GM12878 (cell line): ENCODE measurements at places on chromosomes 4 and X. TPM values are rescaled to one million over a fixed set of nuclear protein-coding genes. Genes with fewer than 3 reads are reported as not detected.

The SCML1 gene
- 0.87 and 0.91 TPM in 2 replicates for polyA plus RNA-seq

The GLRA2 gene
- not detected in 2 replicates for polyA plus RNA-seq

DNA sequence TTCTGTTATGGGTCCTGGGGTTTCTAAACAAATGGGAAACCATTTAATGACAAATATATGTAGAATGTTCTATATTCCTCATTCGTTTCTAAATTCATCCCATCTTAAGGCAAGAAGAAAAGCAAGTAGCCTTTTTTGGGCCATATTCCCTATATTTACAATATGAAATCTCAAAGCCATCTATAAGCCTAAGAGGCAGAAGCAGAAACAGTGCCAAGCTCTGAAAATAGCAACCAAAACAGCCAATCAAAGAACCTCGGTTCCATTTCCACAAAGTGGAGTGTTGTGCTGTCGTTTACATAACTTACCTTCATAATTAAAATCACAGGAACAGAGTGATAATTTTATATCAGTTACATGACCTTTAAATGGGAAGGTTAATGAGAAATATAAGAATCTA lies 330.6 kb upstream of the GATB start:
- DNase-seq = no peak

The GSX2 gene
- polyA plus RNA-seq = not detected in 2 replicates

The GRID2 gene
- not detected in 2 replicates for polyA plus RNA-seq

The LDB2 gene
- not detected in 2 replicates for polyA plus RNA-seq

The SRPX2 gene
- 0.17 TPM in 1 of 2 replicates, not detected in the other for polyA plus RNA-seq

DNA sequence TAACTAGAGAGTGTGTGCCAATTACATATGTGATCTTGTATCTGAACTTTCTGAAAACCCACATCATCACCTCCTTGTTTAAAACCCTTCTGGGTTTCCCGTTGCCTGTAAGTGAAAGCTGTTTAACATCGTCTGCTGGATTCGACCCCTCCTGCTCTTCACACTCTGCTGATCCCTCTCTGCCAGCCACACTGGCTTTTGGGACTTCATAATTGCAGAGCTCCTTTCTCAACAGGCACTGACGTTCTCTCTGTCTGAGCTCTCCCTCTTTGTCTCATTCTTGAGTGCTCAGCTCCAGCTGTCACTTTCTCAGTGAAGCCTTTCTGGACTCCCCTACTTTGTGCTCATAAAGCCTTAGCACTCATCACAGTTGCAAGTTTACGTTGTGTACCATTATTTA lies 153.9 kb downstream of the CEP135 start:
- DNase-seq = no peak

The CCKAR gene
- not detected in 2 replicates for polyA plus RNA-seq

GRCh38 chr4:30720021-30720660 lies at the start of gene PCDH7:
Gene PCDH7 (plus strand): TSS chr4:30720369. CDS start chr4:30721423, 1,054 bp downstream.
- DNase-seq = no peak

- DNase-seq = no peak
These were observed 49.7 kb upstream of the IGFBP7 start for GRCh38 chr4:57159866-57160265.

DNA sequence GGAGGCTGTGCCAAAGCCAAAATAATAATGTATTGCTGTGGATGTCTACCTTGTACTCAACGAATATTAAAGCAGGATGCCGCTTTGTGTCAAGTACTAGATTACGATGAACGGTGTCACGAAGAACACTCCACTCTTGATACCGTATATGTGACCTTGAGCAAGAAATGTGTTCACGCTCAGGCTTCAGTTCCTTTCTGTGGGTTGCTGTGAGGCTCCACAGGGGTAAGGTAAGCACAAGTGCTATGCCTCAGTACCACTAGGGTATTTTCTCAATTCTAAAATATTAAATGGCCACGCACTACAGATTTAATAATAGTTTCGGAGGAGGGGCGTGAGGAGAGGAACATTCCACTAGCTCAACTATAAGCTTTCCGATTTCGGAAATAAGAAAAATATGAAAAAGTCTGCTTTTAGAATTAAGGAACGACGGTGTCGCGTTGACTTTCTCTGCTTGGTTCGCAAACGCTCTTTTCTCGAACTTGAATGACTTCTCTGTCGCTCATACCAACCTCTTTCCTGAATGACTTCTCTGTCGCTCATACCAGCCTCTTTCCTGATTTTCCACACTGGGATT lies 607 bp upstream of the SCOC start:
- DNase-seq = peak; percentile 28

DNA sequence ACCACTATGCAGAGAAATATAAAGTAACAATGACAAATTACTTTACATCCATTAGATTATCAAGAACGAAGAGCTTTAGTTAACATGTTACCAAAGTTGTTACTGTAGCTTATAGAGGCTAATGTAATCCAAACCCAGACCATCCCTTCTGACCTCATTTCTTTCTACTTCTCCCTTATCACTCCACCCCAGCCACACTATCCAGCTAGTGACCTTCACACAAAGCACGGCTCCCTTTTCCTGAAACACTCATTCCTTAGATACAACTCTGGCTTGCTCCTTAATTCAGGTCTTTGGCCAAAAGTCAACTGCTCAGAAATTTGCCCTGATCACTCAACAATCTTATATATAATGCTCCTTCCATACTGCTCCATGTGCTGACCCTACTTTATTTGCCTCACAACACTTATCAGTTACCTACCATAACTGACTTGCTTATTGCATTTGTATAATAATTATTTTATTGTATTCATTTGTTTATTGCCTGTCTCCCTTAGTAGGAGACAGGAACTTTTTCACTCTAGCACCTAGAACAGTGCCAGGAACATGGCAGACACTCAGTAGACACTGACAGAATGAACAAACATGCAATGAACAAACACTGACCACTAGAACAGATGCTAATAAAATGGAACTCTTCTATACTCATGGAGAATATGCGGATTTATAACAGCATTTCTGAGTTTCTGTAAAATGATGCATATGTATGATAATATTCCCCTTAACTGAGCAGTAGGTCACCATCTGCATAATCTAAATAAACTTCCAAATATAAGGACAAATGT lies 67.6 kb downstream of the EIF4E start:
- DNase-seq = no peak

DNA sequence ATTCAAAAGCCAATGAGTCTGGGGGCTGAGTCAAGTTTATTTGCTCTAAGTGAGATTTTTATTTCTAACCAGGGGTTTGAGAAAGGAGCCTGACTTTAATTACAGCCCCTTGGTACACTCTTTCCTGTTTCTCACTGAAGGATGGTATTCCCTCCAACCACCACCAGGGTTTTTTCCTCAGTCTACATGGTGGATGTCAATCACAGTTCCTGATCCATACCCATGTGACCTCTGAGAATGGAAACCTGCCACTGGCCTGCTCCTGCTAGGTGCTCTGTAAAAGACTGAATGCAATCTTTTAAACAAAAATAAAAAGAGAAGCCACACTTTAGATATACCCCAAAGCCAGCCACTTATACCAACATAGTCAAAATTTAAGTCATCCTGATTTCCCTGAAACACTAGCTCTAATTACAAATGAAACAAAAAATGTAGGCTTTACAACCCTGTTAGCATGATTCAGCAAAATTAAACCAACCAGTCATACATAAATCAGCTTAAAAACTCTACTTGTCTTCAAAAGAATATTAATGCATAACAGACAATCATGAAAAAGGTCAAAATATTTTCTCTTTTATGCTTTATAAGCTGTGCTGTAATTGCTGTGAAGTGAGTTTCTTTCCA lies 112.1 kb upstream of the NWD2 start:
- DNase-seq = no peak

GRCh38 chr4:30867427-30867826 lies 147.3 kb downstream of the PCDH7 start:
- no peak for DNase-seq

DNA sequence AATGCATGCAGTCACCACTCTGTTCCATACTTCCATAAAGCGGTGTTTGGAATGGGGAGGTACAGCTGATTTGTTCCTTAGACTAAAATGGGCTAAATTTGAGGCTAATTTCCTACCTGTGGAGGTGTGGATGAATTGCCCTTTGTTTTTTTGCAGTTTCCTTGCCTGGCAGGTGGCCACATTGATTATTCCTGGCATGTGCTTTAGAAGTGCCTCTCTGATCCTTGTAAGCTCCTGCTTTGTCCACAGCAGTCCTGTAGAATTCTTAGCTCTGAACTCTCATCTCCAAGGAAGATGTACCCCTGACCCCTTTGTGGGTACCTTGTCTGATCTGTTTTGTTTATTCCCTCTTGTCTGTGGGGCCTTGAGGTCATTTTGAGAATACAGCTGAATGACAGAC lies 136.8 kb downstream of the ADGRL3 start:
- DNase-seq = no peak

- DNase-seq = no peak
These were observed 339.7 kb downstream of the PCDH19 start for GRCh38 chrX:100070334-100070849.

The LGI2 gene
- polyA plus RNA-seq = not detected in 2 replicates

GRCh38 chr4:70936200-70936787 lies 34.1 kb downstream of the MOB1B start:
- DNase-seq = no peak

The TBX22 gene
- polyA plus RNA-seq = not detected in 2 replicates

DNA sequence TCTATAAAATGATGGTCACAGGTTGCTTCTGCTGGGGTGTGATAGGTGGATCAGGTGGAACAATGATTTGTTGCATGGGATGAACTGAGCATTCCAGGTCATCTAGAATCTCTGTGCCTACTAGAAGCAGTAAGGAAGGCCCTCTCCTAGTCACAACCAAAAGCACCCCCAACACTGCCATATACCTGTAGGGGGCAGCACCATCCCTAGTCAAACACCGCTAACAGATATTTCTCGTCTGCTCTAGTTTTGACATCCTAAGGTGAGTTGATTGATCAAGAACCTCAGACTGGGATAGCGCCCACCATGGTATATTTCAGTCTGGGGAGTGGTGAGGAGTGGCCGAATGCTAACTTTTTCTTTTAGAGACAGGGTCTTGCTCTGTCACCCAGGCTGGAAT lies 160.2 kb downstream of the NHS start:
- no peak for DNase-seq

The MID2 gene
- not detected in 2 replicates for polyA plus RNA-seq

- DNase-seq = no peak
These were observed 94.5 kb upstream of the ZNF827 start for GRCh38 chr4:146033149-146033548.

DNA sequence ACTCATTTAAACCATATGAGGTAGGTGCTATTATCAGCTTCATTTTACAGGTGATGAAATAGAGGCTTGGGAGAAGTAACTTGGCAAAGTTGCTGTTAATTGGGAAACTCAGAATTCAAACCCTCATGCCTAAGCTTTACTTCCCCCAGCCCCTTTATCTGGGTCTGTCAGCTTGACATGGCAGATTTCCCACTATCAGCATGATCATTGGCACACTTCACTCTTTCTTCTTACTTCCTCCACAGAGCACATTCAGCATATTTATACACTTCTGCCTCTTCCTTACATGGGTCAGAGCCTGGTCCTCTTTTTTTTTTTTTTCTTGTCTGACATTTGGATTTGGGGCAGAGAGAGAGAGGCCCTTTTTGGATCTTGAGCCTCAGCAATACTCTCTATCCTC lies 56.5 kb upstream of the ARX start:
- no peak for DNase-seq

The ATP5ME gene
- 1,013 and 1,034 TPM in 2 replicates for polyA plus RNA-seq

DNA sequence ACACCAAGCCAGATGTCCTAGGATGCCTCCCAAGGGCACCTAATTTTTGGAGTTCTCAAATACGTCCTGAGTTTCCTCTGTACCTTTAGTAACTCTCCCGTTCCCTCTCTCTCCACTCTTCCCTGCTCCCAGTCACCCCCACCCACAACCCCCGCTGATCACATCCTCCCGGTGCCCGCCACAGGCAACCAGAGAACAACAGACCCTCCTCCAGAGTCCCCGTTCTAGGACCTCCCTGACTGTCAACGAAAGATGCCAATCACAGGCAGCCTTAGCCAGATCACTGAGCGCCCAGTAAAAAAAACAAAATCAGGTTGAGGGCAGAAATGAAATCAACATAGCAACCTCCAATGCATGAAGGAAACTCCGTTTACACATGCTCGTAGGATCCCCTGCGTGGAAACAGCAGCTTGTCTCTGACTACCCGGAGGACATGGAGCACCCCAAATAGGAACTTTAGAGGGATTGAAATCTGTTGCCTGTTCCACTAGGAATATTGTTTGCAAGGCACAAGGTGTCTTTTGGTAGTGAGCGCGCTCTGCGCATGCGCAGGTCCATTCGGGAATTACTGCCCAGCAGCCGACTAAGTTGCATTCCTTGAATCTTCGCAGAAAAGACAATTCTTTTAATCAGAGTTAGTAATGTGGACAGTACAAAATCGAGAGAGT lies at the start of gene GABRB1:
Gene GABRB1 (plus strand): TSS at position 557 of the 668 bp plus-strand sequence.
- no peak for DNase-seq

The CT45A10 gene
- polyA plus RNA-seq = not detected in 2 replicates

The AKAP14 gene
- polyA plus RNA-seq = not detected in 2 replicates

DNA sequence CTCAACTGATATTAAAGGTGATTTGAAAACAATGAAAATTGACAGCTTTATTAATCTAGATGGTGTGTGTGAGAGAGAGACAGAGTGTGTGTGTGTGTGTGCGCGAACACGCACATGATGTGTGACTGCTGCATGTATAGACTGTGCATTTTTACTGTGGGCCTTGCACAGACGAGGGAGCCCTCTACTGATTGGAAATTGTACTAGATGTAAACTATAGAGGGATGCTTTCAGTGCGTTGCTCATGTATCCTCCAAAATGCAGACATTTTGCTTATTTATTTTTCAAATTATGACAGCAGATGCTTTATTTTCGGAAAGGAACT lies 168.4 kb upstream of the GK2 start:
- DNase-seq = no peak

The PPP1R2C gene
- polyA plus RNA-seq = not detected in 2 replicates

The DCAF16 gene
- 13.7 and 16.6 TPM in 2 replicates for polyA plus RNA-seq
